ENCODE measurements at places on chromosomes 11 and 22.

GRCh38 chr11:64553554-64554201 lies 37.3 kb upstream of the SLC22A12 start:
- DNase-seq: peak; percentile 55

GRCh38 chr22:26134654-26135330 lies 34.5 kb upstream of the SEZ6L start:
- DNase-seq: peak; percentile 28

GRCh38 chr11:125275905-125276618 lies 111.5 kb downstream of the PKNOX2 start:
- DNase-seq: no peak

- no peak for DNase-seq
Observed at GRCh38 chr11:846496-847098, 3.9 kb downstream of the TSPAN4 start.

- no peak for DNase-seq
Observed at GRCh38 chr11:70804139-70804837, 406.0 kb downstream of the CTTN start.

GRCh38 chr11:76717369-76717768 lies 46.8 kb upstream of the LRRC32 start:
- DNase-seq: no peak

DNA sequence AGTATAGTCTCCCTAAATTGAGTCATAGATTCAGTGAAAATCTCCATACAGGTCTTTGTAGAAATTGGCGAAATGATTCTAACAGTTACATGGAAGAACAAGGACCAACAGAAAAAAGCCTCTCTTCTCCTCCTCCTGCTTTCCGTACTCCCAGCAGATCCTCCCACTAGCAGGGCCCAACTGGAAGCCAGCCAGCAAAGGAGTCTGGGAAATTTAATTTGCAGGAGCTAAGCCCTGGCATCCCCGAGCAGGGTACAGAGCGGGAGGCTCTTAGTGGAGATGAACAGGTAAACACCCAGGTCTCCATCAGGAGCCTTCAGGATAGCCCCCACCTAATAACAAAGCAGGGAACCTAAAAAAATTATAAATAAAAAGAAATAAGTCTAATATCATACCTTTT lies 1473.8 kb downstream of the TBC1D22A start:
- DNase-seq: no peak

DNA sequence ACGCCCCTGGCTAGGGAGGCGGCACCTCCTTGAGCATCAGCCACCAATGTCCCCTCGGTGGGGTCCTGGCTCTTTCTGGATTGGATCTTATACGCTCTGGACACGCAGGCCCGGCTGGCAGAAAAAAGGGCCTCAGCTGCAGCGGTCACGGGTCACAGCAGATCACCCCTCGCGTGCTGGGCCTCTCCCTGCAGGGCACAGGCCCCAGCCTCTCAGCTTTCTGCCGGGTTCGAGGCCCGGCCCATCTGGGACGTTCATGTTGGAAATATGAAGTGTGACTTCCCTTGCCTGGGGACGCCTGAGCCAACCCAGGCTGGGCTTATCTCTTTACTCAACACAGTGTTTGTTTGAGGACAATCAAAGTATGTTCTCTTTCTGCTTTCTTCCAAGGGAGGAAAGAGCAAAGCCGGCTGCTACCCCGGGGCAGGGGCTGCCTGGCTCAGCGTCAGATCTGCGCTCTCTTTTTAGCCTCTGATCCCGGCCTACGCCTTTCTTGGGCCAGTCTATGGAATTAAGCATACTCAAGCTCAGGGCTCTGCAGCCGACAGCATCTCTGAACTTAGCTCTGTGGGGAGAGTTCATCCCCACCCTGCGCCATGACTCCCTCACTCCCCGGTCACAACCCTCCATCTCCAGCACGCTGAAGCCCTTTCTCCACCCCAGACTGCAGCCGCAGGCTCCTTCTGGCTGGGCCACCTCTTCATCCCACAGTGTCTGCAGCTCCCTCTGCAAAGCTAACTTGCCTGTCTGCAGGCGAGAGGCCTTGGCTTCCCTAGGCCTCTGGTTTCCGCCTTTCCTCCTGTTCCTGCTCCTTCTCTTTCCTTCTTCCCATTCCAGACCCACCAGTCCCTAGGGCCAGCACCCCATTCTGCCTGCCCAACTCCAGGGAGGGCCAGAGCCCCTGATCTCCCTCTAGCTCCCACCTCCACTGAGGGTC lies 38.8 kb downstream of the ADAMTS15 start:
- no peak for DNase-seq

DNA sequence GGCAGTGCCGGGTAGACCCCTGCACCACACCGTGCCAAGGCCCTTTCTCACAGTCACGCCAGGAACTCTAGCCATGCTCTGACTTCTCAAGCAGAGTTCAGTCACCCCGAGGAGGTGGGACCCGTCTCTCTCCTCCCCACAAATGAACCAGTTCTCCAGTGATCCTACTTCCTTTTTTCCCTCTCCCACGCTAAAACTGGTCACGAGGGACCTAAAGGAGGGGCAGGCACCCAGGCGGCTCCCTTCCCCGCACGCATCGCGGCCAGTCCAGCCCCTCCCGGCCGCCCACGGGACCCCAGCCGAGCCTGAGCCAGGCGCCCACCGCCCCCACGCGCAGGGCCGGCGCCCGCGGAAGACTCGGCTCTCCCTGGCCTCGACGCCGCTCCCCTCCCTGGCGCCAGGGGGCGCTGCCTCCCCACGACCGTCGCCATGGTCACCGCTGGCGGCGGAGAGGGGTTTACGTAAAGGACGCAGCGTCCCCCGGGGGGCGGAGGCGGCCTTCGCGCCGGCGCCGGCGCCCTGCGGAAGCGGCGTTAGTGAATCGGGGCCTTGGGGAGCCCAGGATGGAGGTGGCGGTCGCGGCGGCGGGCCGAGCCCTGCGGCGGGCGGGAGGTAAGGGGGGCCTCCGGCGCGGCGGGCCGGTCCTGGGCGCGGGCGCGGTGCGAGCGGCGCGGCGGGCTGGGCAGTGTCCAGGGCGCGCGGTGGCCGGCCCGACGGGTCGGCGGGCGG lies at the start of gene DAGLA:
Gene DAGLA, plus strand, starts transcription at position 499 of the 729 bp plus-strand sequence. CDS start 39,765 bp downstream, outside the sequence.
- DNase-seq: peak; percentile 72

DNA sequence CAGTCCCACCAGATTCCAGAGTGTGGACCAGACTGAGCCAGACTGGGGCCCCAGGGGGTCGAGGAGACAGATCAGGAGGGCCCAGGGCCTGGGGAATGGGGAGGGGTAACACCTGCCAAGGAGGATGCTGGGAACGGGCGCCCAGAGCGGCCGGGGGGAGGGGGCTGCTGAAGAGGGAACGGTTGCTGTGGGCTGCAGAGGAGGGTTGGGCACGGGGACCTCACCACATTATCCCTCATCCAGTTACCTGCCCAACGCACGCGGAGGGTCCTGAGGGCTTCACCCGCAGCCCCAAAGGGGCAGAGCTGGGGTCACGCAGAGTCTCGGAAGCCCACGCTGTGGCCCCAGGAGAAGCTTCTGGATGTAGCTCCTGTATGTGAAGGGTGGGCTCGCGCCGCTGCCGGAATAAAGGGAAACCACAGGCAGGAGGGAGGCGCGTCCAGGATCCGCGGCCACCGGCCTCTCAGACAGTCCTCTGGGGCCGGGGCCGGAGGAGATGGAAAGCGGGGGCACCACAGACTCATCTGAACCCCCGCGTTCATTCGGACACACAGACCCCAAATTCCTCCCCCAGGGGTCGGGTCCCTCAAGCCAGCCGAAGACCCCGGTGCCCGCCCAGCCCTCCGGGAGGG lies 866 bp upstream of the SELENOO start:
- DNase-seq: no peak

GRCh38 chr11:12815129-12815480 lies 140.9 kb downstream of the TEAD1 start:
- DNase-seq: no peak

DNA sequence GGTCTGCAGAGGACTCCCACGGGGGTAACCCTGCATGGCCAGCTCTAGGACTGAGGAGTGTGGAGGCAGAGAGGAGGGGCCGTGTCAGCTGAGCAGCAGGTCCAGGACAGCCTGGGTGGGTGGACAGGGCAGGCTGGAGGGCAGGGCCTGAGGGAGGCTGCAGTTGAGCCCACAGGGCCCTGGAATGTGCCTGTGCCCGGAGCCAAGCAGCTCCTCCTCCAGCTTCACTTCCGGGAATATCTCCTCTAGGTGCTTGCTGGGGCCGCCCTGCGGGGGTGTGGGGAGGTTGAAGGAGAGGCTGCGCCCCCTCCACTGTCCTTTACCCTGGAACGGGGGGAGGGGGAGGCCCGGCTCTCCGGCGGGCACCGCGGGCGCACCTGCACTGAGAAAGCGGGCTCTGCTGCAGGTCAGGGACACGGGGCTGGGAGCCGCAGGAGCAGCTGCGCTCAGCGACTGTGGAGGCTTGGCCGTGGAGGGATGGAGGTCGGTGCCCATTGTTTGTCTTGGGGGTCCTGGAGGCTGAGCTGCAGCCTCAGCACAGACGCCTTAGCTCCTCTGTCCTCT lies 1293.2 kb downstream of the BRD1 start:
- no peak for DNase-seq
